ENCODE measurements at places on chromosomes 11 and 22.
A peak's percentile ranks its signal among the peaks of the same experiment; 100 is the strongest.

DNA sequence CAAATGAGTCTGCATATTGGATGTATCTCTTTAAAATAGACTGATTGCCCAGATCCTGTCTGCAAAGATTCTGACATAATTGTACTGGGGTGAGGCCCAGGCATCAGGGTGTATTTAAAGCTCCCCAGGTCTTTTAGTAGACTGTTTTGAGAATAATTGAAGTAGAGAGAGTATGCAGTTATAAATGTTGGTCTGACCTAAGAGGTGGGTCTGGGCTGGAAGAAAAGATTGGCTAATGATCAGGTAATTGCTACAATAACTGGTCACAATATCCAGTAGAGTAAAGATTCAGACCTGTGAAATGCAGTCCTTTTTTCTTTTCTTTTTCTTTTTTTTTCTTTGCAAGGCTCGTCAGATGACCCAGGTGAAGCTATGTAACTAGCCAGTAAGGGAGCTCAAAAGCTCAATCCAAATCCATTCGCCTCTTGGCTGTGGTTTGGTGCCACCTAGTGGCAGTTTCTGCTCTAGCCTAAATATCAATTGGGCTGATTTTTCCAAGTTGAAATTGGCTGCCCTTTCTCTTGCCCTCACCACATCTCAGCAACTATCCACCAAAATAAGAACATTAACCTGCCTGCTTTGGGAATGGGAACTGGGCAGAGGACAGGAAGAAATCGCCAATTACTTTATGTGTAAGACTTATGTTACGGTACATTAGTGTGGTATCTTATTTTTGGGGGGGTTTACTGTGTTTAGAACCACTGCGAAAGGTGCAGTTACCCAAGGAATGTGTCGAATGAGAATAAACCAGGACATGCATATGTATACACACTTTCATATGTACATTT, 45.9 kb downstream of the ZNF143 start:
- peak; percentile 50 for DNase-seq

- no peak for DNase-seq
These were observed 594.7 kb downstream of the METTL15 start for GRCh38 chr11:28702871-28703270.

DNA sequence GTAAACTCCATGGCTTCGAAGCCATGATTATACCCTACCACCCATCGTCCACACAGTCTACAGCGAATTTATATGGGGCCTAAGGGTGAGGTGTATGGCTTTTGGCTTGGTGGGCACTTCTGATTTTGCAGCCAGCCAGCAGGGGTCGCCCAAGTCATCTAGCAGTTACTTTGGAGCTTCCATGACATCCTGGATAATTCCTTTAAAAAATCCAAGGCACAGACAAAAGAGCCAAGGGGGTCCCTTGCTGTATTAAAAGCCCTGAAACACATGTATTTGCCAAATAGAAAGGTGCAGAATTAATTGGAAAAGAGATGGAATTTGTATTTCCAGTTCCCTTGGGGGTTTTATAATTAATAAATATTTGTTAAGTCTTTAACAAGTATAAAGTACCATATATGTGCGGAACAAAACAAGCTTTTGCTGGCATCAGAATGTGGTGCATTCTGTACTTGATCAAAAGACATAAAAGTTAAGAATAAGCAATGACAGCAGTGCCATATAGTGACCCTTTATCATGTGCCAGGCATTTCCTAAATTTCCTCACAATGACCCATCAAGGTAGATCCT, 132.8 kb upstream of the PITPNB start:
- DNase-seq: no peak

- DNase-seq: no peak
These were observed 1010.3 kb upstream of the TENM4 start for GRCh38 chr11:80451105-80451504.

GRCh38 chr11:58493676-58494075, 14.2 kb downstream of the OR5B21 start:
- no peak for DNase-seq

DNA sequence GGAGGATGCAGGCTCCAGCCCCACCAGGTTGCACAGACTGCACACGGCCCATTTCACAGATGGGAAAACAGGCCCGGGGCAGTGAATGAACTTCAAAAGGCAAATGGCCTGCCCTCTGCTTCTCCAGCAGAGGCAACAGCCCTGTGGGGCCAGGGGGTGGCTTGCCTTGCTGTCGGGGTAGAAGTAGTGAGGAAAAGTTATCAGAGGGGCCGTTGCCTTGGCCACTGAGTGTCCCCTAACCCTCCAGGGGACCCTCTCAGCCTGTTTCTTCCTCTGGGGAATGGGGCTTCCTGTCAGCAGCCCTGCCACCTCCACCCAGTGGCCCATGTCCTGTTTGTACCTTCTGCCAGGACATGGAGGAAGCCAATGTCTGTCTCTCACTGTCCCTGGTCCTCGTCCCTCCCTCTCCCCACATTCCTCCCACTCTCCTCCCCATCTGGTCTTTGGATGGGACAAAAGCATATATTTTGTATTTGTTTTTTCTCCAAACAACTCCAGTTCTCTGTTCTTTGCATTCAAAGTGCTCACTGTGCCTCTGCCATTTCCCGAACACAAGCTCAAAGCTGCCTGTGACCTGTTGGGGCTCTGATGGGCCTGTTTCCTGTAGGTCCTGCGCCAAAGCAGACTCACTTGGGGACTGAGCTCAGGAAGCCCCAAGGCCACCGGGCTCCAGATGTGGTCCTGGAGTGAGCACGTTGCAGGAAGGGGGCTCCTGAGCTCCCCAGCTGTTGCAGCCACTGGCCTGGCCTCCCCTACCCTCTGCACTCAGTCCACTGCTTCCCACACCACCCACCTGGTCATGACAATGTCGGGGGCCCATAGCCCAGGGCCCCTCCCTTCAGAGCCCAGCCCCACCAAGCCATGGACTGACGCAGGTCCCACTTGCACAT, 9.5 kb downstream of the MAP4K2 start:
- no peak for DNase-seq

DNA sequence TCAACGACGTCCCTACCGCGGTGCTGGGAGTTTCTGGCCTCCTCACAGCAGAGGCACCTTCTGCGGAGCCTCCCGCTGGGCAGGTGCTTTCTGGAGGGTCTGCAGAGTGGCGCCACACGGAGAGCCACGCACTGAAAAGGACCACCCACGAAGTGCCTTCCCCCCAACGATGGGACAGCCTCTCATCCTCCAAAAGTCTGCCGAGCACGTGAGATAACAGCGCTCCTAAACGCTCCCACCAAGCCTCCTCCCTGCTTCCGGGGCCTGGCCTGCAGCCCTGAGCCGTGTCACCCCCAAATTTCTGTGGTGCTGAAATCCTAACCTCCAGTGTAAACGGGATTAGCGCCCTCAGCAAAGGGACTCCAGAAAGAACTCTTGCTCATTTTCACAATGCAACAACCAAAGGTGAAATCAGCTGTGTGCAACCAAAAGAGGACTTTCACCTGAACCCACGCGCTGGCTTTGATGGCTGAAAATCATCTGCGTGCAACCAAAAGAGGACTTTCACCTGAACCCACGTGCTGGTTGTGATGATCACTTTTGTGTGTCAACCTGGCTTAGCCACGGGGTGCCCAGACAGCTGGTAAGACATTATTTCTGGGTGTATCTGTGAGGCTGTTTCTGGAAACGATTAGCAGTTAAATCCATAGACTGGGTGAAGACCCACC, 924.6 kb downstream of the BRD1 start:
- DNase-seq: no peak

DNA sequence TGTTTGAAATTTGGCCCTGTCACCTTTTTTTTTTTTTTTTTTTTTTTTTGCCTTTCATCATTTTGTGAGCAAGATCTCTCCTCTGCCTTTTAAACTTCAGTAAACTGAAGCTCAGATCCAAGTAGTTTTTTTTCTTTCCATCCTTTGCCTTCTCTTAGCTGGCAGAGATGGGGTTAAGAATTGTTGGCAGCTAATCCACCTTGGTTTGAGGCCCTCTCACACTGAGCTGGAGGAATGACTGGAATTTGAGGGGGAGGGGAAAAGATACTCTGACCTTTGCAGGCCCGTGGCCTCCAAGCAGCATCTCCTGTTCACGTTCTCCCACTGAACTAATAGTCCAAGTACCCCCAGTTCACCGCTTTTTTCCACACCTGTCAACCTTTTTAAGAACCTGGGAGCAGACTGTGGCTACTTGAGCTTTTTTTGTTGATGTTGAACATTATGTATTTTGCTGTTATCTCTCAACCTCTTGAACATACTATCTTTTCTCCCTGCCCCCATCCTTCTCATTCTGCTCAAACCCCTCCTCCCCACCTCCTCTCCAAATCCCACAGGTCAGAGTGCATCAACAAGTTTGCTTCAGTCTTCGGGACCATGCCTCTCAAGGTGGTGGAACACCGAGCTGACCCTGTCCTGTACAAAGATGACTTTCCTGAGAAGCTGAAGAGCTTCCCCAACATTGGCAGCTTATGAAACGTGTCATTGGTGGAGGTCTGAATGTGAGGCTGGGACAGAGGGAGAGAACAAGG, 66.2 kb downstream of the ALX4 start:
- DNase-seq: no peak

- DNase-seq: no peak
These were observed 3.1 kb downstream of the TNKS1BP1 start for GRCh38 chr11:57321388-57322255.

DNA sequence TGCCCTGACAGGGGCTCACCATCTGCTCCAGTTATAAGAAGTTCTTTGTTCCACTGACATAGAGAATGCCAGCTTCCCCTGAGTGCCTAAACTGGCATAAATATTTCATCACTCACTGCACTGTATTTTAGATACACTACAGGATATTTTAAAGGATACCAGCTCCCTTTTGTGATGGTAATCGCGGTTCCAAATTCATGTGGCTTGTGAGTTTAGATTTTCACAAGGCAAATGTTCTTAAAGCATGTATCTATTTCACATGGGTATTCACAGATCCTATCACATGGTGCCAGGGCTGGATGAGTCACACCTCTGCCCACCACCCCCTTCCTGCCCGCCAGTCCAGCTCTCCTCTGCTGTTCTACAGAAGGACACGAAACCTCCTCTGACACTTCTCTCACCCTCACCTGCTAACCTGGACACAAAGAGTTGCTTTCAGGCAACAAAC, 105.5 kb downstream of the KCNC1 start:
- no peak for DNase-seq

DNA sequence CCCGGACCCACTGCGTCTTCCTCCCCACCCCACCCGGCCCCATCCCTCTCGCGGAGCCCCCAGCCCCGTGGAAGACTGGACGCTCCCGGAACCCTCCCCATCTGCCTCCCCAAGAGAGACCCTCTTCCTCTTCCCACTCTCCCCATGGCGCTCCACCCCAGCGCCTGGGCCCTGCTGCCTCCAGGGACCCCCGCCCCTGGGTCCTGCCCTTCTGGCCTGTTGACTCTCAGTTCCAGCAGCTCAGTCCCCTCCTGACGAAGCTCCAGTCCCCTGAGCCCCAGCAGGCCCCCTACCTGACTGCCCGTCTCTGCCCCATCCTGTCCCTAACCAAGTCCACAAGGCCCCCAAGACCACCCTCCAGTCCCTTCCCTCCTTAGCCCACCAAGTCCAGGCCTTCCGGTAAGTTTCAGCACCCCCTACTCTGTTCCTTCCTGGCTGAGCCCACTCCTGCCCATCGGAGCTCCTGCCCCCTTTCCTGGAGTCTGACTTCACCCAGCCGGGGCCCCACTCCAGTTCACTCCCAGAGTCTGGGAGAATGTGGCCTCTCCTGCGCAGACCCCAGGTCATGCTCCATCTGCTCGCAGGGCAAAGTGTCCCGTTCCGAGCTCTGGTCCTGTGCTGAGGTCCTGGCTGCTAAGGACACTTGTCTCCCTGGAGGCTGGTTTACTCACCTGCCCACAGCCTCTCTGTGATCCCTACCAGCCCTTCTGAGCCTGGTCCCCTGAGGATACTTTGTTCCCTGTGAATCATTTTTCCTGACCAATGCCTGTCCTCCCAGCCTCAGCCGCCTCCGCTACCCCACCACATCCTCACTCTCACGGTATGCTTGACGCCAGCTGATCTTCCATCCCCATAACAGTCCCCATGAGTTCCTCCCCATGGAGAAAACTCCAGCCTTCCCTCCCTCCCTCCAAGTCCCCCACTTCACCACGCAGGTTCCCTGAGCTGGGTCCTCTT, 722 bp downstream of the IFITM10 start:
- DNase-seq: no peak

- DNase-seq: no peak
These were observed 236.5 kb downstream of the NTM start for GRCh38 chr11:131606811-131607335.

GRCh38 chr11:45765836-45766235, 39.1 kb upstream of the SLC35C1 start:
- peak; percentile 28 for DNase-seq

- no peak for DNase-seq
These were observed 141.4 kb downstream of the NTM start for GRCh38 chr11:131511794-131512193.

- DNase-seq: no peak
These were observed 624 bp downstream of the TMEM41B start for GRCh38 chr11:9313648-9314290.

GRCh38 chr22:26620197-26620596, 1.6 kb upstream of the CRYBA4 start:
- DNase-seq: no peak

- no peak for DNase-seq
These were observed 8.3 kb downstream of the EHBP1L1 start for GRCh38 chr11:65584106-65584505.

DNA sequence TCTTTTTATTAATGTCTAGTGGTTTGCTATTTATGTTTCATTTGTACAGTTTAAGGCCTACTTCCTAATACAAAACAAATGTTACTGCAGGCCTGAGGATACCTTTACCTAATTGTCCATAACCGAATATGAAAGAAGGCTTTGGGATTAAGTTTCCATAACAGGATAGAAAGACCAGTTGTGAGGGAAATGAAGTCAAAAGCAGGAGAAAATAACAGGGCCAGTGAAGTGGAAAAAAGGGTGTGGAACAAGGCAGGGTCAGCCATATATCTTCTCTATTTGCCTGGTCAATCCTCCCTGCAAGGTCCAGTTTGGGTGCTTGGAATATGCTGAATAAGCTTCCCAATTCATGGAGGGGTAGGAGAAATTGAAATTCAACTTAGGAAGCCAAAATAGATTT, 211.5 kb downstream of the SWAP70 start:
- no peak for DNase-seq

- DNase-seq: no peak
These were observed 887.1 kb downstream of the DLG2 start for GRCh38 chr11:84740050-84740449.

GRCh38 chr22:49576241-49577141, 251.2 kb downstream of the BRD1 start:
- no peak for DNase-seq

- DNase-seq: no peak
These were observed 16.1 kb upstream of the IFITM3 start for GRCh38 chr11:336659-337198.

DNA sequence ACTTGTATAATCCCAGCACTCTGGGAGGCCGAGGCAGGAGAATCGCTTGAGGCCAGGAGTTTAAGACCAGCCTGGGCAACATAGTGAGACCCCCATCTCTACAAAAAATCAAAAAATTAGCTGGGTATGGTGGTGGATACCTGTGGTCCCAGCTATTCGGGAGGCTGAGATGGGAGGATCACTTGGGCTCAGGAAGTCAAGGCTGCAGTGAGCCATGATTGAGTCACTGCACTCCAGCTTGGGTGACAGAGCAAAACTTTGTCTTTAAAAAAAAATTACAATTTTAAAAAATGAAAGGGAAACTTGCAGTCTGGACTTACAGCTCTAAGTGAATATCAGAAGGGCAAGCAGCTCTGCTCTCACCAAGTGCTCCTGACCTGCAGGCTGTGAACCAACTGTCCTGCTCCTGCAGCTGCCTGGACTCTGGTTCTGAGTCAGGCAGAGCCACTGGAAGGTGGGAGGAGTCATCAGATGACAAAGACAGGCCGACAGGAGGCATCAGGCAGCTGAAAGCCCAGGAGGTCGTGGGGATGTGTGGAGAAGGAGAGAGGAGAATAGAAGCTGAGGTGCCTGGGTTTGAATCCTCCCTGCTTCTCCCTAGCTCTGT, 9.6 kb downstream of the SMTNL1 start:
- no peak for DNase-seq
